ENCODE measurements at places on chromosomes 1 and 21.

DNA sequence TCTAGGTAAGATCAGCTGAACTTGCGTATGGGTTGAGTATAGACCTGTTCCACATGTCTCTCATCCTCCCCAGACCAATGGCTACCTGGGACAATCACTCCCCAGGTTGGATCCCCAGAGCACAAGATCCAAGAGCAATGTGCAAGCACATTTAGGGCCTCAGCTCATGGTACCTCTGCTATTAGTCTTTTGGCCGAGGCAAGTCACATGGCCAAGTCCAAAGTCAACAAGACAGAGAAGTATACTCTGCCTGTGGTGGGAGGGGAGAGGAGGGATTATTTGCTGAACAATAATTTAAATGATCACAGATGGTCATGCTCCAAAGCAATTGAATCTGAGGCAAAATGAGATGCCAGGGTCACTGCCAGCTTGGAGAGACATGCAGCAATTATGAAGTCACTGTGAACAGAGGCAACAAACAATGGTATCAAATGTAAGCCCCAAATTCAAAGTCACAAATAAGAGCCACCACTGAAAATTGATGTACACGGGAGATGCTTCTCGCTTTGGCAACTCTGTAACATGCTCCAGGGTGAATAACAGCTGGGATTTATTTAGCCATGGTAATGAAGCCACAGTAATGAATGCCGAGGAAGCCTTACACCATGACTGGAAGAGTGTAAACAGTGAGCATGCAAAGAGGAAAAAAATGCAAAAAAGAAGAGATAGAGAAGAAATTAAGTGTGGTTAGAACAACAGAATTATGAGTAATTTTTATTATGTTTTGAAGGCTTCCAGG lies 149.1 kb downstream of the ZNF281 start:
- no peak for DNase-seq

DNA sequence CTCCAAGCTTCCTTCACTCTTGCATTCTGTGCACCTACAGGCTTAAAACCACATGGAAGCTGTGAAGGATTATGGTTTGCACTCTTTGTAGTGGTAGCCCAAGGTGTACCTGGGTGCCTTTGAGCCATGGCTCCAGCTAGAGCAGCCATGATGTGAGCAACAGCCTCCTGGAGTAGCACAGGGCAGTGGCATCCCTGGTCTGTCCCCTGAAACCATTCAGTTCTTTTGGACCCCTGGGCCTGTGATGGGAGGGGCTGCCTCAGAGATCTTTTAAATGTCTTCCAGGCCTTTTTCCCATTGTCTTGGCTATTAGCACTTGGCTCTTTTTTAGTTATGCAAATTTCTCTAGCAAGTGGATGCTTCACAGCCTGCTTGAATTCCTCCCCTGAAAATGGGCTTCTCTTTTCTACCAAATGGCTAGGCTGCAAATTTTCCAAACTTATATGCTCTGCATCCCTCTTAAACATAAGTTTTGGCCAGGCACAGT lies 47.4 kb downstream of the CLCA4 start:
- DNase-seq = no peak

- DNase-seq = no peak
Measured at GRCh38 chr1:92862605-92863004, 30.8 kb downstream of the RPL5 start.

GRCh38 chr1:1202831-1203560 lies 3.4 kb downstream of the TNFRSF18 start:
- DNase-seq = no peak

GRCh38 chr1:15797614-15798390 lies 9.6 kb downstream of the UQCRHL start:
- DNase-seq = no peak

- no peak for DNase-seq
Measured at GRCh38 chr1:9770298-9770697, 53.5 kb downstream of the CLSTN1 start.

- no peak for DNase-seq
Measured at GRCh38 chr1:119713039-119713748, 1.5 kb downstream of the PHGDH start.

- DNase-seq = no peak
Measured at GRCh38 chr1:3612123-3612522, 815 bp upstream of the MEGF6 start.

DNA sequence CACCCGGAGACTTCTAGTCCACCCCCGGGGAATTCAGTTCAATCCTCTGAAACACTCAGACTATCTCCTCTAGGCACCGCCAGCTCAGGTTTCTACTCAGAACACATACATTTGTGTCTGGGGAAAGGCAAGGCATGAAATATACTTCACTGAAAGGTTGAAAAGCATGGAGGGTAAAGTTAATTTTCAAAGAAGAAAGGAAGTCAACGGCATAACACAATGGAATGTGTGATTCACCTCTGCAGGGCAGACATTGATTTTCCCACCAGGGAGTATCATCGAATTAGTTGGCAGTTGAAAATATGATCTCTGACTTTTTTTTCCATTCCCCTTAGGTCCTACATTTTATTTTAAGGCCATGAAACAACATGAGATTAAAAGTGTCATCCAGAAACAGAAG lies 669.4 kb downstream of the SMYD3 start:
- DNase-seq = no peak

DNA sequence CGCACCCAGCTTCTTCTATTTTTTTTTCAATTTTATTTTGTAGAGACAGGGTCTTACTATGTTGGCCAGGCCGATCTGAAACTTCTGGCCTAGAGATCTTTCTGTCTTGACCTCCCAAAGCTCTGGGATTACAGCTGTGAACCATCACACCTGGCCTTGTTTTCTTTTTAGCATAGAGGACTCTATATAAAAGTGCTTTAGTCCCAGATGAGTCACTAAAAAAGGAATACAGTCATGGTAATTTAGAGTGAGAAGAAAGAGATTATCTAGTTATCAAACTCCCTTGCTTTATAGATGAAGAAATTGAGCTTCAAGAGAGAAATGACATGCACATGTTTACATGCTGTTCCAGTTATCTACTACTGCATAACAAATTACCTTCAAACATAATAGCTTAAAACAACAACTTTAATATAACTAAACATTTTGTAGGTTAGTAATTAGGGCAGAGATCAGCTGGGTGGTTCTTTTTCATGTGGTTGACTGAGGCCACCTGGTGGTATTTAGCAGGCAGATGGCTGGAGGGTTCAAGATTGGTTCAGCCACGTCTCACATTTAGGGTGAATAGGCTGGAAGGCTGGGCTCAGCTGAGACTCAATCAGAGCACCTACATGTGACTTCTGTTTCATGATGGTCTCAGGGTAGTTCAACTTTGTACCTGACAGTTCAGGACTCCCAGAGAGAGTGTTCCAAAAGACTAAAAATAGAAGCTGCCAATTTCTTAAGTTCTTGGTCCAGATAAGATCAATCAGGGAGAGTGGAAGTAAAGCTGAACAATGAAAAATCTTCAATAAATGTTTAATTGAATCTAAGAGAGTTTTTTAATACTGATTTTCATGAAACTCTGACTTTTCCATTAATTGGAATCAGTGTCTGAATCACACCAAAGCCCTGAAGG lies 16.9 kb upstream of the MTF2 start:
- no peak for DNase-seq

- DNase-seq = no peak
Measured at GRCh38 chr1:216420746-216421145, 2.5 kb downstream of the USH2A start.

DNA sequence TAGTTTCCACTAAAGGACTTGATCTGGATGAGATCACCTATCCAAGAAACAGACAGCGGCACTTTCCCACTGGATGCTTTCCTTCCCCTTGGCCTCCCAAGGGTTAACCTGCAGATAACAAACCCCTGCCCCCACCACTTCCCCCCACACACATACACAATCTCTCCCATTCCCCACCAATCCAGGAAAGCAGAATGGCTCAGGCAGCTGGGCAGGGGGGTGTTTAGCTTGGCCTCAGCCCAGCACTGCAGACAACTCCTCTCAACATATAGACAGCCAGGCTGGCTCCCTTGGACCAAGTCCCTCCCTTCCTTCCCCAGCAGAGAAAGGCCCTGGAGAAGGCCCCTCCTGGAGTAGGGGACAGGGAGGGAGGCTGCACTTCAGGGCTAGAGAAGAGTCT lies 24.6 kb downstream of the PLEKHA6 start:
- no peak for DNase-seq

DNA sequence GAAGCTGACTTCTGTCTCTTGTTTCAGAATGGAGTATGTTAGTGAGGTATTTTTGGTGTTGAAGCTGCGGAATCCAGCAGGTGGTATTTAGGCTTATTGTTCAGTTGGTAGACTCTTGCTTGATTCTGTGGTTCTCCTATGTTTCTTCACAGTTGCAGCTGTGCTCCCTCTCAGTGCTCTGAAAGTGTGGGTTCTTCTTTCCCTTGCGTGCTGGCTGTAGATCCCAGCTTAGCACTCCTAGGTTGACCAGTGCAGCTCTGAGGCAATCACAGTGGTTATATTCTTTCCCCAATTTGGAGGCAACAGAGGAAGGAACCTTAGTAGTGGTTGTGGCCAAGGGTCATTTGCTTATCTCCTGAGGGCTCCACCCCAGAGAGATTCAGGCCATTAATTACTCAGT lies 269.2 kb upstream of the NRIP1 start:
- no peak for DNase-seq

GRCh38 chr21:17784180-17784598 lies 35.0 kb downstream of the C21orf91 start:
- no peak for DNase-seq

- no peak for DNase-seq
Measured at GRCh38 chr1:205310976-205311704, 10.4 kb downstream of the NUAK2 start.

DNA sequence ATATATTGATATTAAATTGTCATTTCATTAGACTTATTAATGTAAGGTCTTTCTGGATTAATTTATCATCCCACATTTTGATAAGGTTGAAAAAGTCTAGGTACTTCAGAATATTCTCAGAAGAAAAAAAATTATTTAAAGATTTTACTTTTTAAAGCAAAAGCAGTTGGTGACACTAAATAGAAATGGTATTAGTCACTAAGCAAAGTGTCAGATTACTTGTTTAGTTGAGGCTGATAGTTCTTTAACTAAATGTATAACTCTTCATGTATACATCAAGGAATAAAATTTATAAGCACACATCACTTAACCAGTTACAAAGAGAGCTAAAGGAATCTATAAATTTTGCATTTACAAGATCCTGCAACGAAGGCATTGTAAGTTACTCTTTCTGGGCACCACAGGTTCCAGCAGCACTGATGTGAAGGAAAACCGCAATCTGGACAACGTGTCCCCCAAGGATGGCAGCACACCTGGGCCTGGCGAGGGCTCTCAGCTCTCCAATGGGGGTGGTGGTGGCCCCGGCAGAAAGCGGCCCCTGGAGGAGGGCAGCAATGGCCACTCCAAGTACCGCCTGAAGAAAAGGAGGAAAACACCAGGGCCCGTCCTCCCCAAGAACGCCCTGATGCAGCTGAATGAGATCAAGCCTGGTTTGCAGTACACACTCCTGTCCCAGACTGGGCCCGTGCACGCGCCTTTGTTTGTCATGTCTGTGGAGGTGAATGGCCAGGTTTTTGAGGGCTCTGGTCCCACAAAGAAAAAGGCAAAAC lies 101.1 kb downstream of the ADARB1 start:
- no peak for DNase-seq

- DNase-seq = no peak
Measured at GRCh38 chr21:35611708-35612132, 448.6 kb downstream of the SETD4 start.

GRCh38 chr1:182181167-182181572 lies 119.7 kb upstream of the ZNF648 start:
- DNase-seq = no peak

DNA sequence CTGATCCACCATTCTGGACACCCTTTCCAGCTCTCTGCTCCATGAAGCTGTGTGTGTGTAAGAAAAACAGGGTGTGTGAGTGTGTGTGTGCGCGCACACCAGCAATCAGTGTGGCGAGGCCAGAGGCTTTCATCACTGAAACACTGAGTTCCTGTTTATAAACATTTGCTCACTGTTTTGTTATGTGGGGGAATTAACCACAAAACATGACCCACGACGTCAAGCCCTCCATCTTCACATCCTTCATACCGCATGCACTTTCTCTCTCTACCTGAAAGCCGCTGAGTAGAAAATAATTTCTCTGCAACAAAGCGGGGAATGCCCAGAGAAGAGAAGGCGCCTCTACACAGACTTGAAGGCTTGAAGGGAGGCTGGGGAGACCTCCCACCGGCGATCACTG lies 148.9 kb upstream of the IRF2BP2 start:
- DNase-seq = no peak

- no peak for DNase-seq
Measured at GRCh38 chr1:111442457-111442856, 6.6 kb downstream of the WDR77 start.

DNA sequence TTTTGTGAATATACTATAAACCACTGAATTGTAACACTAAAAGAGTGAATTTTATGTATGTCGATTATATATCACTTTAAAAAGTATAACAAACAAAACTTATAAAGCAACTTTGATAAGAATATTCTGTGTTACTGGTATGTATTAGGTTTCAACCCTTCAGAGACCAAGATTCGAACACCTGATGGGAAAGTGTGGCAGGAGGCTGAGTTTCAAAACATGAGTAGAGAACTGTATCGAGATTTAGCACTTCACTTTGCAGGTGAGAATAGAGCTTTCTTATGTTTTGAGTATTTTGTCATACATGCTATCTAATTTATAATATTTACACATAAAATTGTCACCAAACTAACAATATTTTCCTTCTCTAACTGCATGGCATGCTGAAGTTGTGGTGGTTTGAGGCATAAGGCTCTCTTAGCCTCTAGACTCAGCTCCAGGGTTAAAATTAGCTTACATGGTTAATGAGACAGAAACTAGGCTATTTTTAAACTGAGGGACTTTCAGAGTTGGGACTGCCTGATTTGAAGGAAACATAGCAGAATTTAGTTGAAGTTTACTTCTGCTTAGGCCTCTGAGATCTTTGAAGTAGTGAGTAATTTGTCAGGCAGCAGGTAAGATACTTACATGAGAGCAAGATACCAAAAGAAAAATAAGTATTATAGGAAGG lies 48.6 kb downstream of the CEP350 start:
- no peak for DNase-seq

DNA sequence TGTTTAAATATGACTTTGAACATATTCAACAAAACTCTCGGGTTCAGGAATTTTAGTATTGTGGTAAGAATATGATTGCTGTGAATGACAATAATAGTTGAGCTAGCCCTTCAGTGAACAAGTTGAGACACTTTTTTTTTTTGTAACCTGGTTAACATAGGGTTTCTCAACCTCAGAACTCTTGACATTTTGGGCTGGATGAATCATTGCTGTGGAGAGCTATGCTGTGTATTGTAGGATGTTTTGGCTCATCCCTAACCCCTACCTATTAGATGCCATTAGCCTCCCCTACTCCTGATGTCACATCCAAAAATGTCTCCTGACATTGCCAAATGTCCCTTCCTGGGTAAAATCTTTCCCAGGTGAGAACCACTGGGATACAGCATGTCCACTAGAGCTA lies 113.7 kb downstream of the RUNX1 start:
- DNase-seq = no peak

GRCh38 chr1:150981177-150981804 lies 801 bp upstream of the ANXA9 start:
- no peak for DNase-seq

GRCh38 chr1:36864182-36864822 lies 170.0 kb downstream of the GRIK3 start:
- DNase-seq = no peak
